T-helper 1 cell (primary cell): ENCODE measurements at places on chromosomes 16 and 17.

- DNase-seq, result no peak
Observed at GRCh38 chr17:83159204-83160049, 80.0 kb downstream of the METRNL start.

GRCh38 chr16:73878611-73879010 is 418.0 kb upstream of the PSMD7 start:
- no peak for DNase-seq

GRCh38 chr16:58121132-58121531 is 8.0 kb downstream of the CFAP20 start:
- DNase-seq, result no peak

- DNase-seq, result no peak
Observed at GRCh38 chr16:14641926-14642325, 9.2 kb downstream of the BFAR start.

- DNase-seq, result no peak
Observed at GRCh38 chr16:53080345-53081031, 25.7 kb downstream of the CHD9 start.

DNA sequence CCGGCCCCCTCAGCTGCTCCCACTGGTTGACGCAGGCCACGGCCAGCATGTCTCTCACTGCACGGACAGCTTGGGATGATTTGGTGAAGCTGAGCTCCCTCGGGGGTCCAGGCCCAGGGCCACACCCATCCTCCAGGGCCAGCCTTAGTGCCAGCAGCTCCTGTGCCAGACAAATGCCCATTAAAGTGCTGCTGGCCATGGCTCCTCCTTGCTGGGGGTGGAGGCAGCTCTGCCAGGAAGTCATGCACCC is 2.5 kb downstream of the TRIM47 start:
- DNase-seq, result no peak

- no peak for DNase-seq
Observed at GRCh38 chr17:69050999-69051775, 9.5 kb downstream of the ABCA9 start.

- no peak for DNase-seq
Observed at GRCh38 chr17:61718022-61718421, 127.0 kb upstream of the NACA2 start.

DNA sequence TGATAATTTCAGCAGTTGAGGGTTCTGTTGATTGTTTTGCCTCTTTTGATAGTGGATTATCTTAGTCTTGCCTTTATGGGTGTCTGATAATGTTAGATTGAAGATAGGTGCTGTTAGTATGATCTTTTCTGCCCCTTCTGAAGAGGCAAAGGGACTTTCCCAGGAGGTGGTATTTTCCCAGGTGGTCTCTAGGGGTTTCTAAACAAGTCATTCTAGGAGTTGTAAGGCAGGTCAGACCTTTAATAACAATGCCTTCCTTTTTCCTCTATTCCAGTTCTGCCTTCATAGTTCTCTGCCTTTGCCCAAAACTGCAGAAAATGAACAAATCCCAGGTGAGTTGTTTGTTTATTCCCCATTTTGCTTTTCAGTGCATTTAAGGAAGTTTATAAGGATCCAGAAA is 4.3 kb downstream of the ZFP1 start:
- no peak for DNase-seq

GRCh38 chr16:54066451-54067105 is 220.0 kb downstream of the IRX3 start:
- DNase-seq, result no peak

GRCh38 chr17:41910701-41911391 is 7.9 kb downstream of the ACLY start:
- DNase-seq, result no peak

- DNase-seq, result no peak
Observed at GRCh38 chr16:7921345-7921744, 588.7 kb downstream of the RBFOX1 start.

GRCh38 chr16:53565296-53565863 is 62.4 kb upstream of the AKTIP start:
- DNase-seq, result no peak

- DNase-seq, result no peak
Observed at GRCh38 chr16:85617948-85618347, 4.8 kb downstream of the GSE1 start.

DNA sequence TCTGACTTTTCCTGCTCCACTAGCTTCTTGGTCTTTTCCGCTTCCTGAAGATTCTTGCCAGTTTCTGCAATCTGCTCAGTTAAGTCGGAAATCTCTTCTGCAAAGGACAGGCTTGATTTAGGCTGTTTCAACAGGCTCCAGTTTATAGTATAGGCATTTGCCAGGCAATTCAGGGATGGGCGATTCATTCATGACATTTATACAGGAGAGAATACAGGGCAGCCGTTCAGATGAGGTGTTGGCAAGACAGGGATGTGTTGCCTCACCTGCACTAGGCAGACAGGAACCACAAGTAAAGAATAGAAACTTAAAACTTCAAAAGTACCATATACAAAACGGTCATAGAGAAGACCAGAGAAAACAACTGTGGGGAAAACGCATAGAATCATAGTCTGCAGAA is 61.7 kb downstream of the MYH13 start:
- DNase-seq, result no peak

- DNase-seq, result no peak
Observed at GRCh38 chr17:48498164-48498850, 32.5 kb downstream of the HOXB1 start.

DNA sequence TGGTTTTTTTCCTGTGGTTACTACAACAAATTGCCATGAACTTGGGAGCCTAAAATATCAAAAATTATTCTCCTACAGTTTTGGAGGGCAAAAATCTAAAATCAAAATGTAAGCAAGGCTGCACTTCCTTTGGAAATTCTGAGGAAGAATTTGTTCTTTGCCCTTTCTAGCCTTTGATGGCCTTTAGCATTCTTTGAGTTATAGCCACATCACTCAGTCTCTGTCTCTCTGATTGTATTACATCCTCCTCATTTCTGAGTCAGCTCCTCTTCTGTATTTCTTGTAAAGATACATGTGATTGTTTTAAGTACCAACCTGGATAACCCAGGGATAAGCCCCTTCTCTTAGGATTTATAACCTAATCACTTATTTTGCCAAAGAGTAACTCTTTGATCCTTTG is 282.0 kb downstream of the BCAS3 start:
- DNase-seq, result no peak

GRCh38 chr16:81599034-81599744 is 154.6 kb downstream of the CMIP start:
- DNase-seq, result no peak

DNA sequence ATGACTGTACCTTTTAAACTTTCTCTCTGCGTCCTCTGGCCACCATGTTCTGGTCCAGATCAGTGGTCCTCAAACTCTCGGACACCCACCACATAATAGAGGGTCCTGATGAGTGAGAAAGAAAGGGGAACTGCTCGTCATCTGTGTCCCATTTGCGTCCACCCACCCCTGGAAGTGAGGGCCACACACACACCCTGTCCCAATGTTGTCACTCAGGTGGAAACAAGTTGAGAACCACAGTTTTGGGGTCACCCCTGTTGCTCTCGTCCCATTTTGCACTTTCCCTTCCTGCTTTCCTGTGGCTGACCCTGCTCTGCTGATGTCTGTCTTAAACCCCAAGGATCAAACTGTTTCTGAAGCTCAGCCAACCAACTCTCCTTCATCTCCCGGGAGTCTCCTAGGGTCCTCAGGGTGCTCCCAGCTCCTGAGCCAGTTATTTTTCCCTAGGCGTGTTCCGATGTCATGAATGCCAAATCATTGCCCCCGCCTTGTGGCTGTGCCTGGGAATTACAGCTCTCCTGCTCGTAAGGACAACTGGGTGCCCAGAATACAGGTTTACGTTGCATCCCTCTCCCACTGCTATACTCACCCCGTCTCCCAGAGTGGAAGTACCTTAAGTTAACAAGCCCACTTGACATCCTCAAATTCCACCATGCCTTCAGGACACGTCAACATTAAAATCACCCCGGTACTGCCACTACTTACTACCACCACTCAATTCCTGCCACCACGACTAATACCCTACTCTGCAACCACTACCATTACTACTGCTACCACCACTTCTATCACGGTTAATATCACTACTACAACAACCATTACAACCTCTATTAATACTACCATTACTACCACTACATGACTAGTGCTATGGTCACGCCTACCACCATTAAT is 26.0 kb upstream of the HNF1B start:
- no peak for DNase-seq

DNA sequence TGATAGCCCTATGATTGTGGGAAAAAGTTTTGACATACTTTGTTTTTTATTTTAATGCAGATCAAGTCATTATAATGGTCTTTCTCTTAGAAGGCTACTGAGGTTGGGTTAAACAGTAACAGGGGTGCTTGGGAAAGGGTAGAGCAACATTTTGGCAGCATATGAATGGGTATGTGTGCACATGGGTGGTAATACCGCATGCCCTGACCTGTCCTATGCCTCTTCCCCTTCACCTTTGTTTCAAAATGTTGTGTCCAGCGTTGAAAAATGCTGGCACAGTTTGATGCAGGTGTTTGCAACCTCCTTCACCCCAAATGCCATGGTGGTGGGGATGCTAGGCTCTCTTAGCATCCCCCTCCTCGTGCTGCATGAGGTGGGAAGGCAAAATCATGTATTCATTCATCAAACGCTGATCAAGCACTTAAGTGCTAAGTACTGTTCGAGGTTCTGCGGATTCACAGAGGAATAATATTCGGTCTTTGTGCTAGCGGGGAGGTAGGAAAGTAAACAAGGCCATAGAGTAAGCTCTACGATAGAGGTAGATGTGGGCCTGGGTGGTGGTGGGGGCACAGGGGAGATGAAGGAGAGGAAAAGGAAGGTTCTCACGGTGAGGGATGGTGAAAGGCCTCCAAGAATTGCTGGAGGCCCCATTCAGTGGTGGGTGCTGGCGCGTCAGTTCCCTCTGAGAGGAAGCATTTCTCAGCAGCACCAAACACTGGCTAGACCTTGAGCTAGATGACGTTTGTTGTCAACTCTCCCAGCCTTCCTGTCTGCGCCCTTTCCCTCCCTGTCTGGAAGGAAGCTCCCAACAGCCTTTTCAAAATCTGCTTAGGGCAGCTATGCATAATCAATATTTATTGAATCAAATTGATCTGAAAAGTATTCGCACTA is 13.3 kb upstream of the MARCHF10 start:
- DNase-seq, result no peak

- no peak for DNase-seq
Observed at GRCh38 chr16:25012525-25012991, 2.6 kb downstream of the ARHGAP17 start.

GRCh38 chr17:82287868-82288801 is 14.6 kb upstream of the CSNK1D start:
- DNase-seq, result no peak

- DNase-seq, result no peak
Observed at GRCh38 chr16:6946802-6947201, 385.8 kb upstream of the RBFOX1 start.

GRCh38 chr17:6661464-6661848 is 9.9 kb downstream of the C17orf100 start:
- no peak for DNase-seq

- DNase-seq, result no peak
Observed at GRCh38 chr17:67386965-67387551, 10.0 kb downstream of the PITPNC1 start.

DNA sequence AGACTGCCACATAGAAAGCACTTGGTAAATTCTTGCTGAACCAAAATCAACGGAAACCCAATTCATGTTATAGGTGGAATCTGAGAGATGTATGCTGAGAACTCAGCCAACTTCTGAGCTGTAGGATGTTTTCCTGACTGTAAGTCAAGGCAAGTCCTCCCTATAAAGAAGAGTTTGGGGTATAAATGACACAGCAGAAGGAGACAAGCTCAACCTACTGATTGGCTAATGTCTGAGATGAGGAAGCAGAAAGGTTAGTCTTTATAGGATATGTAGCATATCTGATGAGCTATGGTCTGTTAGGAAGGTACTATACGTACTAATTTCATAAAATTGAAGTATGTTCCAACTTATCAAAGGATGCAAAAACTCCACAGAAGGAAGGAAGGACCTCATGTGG is 99.5 kb downstream of the XYLT1 start:
- DNase-seq, result no peak

DNA sequence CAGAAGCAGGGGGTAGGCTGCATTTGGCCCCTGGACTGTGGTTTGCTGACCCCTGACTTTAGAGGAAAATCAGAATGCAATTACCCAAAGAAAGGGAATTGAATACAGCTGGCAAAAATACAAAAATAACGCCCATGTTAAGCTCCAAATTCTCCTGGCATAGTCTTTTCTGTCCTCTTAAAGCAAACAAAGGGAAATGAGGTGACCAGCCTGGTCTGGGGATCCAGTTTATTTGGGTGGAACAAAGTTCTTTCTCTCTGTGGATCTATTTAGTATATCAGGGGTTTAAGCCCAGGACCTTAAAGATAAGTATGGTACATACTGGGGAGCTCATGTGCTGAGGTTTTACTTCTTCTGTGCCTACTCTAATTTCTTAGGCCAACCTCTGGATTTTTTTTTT is 23.5 kb downstream of the DNAJA2 start:
- DNase-seq, result no peak

DNA sequence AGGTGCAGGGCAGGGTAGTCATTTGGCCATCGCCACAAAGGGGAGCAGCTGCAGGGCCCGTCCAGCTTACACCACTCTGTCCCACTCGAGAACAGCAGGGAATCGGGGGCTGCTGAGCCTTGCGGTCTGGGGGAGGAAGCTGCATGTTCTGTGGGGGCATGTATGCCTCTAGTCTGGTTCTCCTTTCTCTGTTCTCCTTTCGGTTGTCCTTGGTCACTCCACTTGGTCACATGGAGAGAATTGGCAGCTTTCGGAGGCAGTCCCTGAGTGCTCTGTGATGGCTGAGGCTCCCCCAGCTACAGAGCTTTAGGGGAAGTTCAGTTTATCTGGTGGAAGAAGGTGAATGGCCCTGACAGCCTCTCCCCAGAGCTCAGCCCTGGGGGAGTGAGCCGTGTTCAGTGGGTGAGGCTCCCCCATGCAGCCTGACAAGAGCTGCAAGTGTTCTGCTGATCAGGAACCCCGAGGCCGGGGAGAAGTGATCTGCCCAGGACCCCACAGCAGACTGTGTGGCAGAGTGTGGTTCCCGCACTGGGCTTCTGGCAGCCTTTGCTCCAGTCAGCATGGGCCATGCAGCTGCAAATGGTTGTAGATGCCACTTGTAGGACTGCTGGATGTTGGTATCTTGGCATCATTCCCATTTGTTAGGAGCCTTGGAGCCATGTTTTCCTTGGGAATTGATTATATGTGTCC is 22.3 kb upstream of the SMPD3 start:
- DNase-seq, result no peak

DNA sequence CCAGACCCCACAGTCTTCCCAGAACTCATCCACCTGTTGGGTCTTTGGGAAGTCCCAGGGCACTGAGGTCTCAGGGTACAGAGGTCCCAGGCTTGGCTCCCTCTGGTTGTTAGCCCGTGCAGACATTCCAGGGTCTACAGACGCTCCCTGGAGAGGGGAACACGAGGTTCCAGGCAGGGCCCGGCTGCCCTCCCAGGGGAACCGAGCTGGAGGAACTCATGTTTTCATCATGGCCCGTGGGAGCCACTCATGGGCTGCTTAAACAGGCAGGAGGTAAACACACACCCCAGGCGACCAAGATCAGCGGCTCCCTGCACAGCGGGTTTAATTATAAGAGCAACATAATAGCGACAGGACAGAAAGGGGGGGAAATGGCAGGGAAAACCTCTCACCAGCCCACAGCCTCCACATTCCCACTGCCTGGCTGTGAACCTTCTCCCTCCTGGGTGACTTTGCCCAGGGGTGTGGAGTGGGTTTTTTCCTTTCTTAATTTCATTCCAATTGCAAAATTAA is 36.5 kb downstream of the TRARG1 start:
- no peak for DNase-seq
